Type B pancreatic cell (in vitro differentiated cells): ENCODE measurements at places on chromosomes 12 and 14. TPM values are rescaled to one million over a fixed set of nuclear protein-coding genes. Genes with fewer than 3 reads are reported as not detected.

The C3AR1 gene
- total RNA-seq, result not detected in 2 replicates

The HOXC12 gene
- not detected in 2 replicates for total RNA-seq

DNA sequence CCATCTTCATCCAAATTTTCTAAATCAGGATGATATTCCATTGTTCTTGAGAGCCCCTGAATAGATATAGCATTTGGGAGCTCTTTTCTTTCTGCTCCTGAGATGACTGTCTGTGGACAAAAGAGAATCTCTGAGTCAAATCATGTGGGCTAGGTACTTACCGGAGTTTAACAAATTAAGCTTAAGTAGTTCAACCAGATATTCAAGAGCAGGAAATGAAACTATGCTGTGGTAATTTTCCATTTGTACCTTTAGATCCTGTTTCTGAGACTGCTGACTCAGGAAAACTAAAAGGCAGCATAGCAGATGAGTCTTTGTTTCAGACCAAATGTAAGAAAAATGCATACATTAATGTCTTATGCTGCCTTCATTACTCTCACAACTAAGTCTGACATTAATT is at the start of gene CLEC7A:
TSS of gene CLEC7A (minus strand) at position 158 of the 400 bp plus-strand sequence. CDS start at position 41, 117 bp downstream.
- H3K4me3 ChIP-seq, result peak within 1 kb of the TSS; percentile 59
- H3K27me3 ChIP-seq, result peaks cover 9% of the 10 kb centered on the region
- H3K36me3 ChIP-seq, result peaks cover 5% of the 10 kb centered on the region
- H3K27ac ChIP-seq, result peak within 1 kb of the TSS; percentile 76

GRCh38 chr14:103624860-103625259 is 4.2 kb upstream of the KLC1 start:
- peaks cover 3% of the 10 kb centered on the region for H3K27me3 ChIP-seq
- H3K27ac ChIP-seq, result no peak overlapping the region

GRCh38 chr14:51846631-51847488 is 13.6 kb upstream of the GNG2 start:
- H3K4me3 ChIP-seq, result peak overlapping the region; percentile 62
- no peak overlapping the region for H3K27ac ChIP-seq
- no peak for DNase-seq
- H3K36me3 ChIP-seq, result no peaks in the 10 kb centered on the region
- peaks cover 3% of the 10 kb centered on the region for H3K27me3 ChIP-seq

GRCh38 chr12:109958374-109958773 is 37.8 kb downstream of the GIT2 start:
- peaks cover 20% of the 10 kb centered on the region for H3K36me3 ChIP-seq
- no peaks in the 10 kb centered on the region for H3K4me1 ChIP-seq
- H3K27me3 ChIP-seq, result no peaks in the 10 kb centered on the region
- H3K4me3 ChIP-seq, result no peak overlapping the region

DNA sequence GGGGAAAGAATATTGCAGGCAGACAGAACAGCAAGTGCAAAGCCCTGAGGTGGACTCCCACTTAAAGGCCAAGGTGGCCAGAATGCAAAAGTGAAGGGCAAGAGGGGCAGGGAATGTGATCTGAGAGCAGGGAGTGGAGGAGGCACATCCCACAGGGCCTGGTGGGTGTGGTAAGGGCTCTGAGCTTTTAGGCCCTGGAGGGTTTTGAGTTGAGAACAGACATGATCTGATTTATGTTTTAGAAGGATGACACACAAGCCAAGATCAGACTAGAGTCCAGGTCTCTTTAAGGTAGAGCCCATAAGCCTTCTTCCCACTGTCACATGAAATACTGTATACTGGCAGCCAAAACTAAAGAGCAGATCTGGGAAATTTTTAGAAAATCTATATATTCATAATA is 162.5 kb downstream of the SLC38A4 start:
- peak overlapping the region; percentile 11 for H3K4me3 ChIP-seq
- no peak for DNase-seq
- H3K4me1 ChIP-seq, result peaks cover 49% of the 10 kb centered on the region
- no peaks in the 10 kb centered on the region for H3K36me3 ChIP-seq
- H3K27me3 ChIP-seq, result no peaks in the 10 kb centered on the region
- H3K27ac ChIP-seq, result peak overlapping the region; percentile 21

- H3K4me3 ChIP-seq, result peak overlapping the region; percentile 68
- no peak overlapping the region for H3K27ac ChIP-seq
- H3K36me3 ChIP-seq, result no peaks in the 10 kb centered on the region
- peaks cover 66% of the 10 kb centered on the region for H3K27me3 ChIP-seq
- no peak for DNase-seq
- H3K4me1 ChIP-seq, result no peaks in the 10 kb centered on the region
Measured at GRCh38 chr14:100588671-100589070, 1.5 kb upstream of the BEGAIN start.

DNA sequence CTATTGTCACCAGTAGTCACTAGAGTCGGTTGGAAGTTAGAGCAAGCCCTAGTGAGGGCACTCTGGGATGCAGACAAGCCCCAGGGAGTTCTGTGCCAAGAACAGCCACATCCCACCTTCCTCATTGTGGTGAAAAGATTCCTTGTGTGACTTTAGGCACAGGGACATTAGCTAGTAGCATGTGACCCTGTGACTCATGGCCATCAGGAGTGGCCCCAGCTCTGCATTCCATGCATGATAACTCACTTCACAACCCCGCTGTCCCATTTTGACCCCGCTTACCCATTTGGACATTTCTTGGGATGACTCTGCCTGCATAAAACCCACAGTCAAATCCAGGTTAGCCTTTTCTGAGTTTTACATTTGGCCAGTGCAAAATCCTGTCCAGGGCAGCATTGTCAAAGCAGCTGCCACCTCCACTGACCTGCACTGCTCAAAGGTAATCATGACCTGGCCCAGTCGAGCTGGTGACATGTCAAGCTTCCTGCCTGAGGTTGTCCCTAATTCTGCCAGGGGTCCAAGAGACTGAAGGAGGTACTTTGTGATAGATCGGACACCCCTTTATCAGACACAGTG is 430.5 kb downstream of the DPF3 start:
- DNase-seq, result no peak
- no peaks in the 10 kb centered on the region for H3K4me1 ChIP-seq
- no peak overlapping the region for H3K27ac ChIP-seq
- peaks cover 5% of the 10 kb centered on the region for H3K27me3 ChIP-seq
- no peak overlapping the region for H3K4me3 ChIP-seq

DNA sequence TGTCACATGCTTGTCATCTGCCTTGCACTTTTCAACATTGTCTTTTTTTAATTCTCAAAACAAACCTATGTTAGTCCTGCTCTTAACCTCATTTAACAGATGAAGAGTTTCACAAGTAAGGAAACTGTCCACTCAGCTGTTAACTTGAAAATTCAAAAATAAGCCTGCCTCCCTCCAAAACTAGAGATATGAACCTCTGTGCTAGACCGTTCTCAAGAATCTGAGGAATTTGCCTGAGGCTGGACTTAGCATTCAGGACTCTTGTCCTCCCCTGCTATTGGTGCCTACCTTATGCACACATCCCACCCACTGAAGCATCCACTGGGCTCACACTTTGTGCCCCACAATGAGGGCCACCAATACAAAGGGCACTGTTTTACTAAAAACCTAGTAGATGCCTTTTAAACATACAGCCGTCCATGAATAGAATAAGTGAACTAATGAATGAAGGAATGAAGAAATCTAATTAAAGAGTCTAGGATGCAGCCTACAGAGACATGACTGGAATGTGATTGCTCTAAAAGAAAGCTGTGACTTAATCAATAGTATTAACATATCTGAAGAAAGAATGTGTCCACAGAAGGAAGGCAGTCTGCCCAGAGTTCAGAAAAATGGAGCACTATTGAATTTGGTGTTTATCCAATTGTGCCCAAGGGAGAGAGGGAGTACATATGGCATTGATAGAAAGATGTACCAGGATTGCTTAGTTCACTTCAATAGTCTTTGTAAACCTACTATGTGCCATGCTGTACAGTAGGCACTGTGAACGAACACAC is 238.5 kb downstream of the SPTSSA start:
- peaks cover 12% of the 10 kb centered on the region for H3K4me1 ChIP-seq
- DNase-seq, result no peak
- H3K27ac ChIP-seq, result no peak overlapping the region
- H3K27me3 ChIP-seq, result peaks cover 23% of the 10 kb centered on the region
- no peaks in the 10 kb centered on the region for H3K36me3 ChIP-seq
- no peak overlapping the region for H3K4me3 ChIP-seq
